Stimulated activated CD8-positive, alpha-beta memory T cell treated with anti-CD3 and anti-CD28 coated beads, Interleukin-15, amount 100 ng/mL, for 48 hours (primary cell): ENCODE measurements at places on chromosomes 1 and 21.

GRCh38 chr21:20443558-20444155, 554.6 kb upstream of the NCAM2 start:
- no peak for DNase-seq

DNA sequence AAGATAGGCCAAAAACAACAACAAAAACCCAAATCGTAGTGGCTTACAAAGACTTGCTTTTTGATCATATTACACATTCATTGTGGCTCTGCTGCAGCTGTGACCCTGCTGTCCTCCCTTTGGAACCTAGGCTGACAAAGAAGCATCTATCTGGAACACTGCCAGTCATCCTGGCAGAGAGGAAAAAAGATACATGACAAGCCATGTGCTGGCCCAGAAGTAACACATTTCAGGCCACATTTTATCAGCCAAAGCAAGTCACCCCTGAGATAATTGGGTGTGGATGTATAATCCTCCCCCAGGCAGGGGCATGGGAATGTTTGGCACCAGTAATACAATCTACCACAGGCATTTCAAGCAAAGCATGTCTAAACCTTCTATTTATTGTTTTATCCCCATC, 37.2 kb upstream of the AGO1 start:
- no peak for DNase-seq

DNA sequence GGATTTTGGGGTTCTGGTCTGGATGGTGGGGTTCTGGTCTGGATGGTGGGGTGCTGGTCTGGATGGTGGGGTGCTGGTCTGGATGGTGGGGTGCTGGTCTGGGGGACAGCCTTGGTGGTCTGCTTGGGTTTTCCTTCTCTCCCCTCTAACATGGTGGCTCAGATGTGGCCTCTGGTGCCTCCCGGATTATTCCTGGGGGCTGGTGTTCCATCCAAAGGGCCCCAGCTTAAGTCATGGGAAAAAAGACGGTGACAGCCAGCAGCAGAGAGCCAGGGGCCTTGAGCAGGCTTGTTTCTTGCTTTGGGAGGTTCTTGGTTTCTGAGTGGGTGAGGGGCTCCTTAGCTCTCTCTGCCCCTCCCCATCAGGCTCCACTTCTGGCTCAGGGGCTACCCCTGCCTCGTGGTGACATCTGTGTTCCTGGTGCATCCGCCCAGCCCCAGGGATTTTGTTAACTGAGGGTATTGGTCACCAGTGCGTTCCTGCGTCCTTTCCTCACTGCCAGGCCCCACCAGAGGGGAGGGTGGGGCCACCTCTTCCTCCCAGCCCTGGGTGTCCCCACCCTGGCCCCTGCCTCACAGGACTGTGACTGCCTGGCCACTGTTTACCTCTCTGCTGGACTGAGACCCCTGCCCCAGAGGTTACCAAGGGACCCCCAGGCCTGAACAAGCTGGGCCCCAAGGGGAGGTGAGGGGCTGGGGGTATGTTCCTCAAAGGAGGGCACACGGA, 43.2 kb upstream of the ACTRT2 start:
- no peak for DNase-seq

GRCh38 chr1:31010086-31010989, 55.2 kb downstream of the PUM1 start:
- peak; percentile 12 for DNase-seq

DNA sequence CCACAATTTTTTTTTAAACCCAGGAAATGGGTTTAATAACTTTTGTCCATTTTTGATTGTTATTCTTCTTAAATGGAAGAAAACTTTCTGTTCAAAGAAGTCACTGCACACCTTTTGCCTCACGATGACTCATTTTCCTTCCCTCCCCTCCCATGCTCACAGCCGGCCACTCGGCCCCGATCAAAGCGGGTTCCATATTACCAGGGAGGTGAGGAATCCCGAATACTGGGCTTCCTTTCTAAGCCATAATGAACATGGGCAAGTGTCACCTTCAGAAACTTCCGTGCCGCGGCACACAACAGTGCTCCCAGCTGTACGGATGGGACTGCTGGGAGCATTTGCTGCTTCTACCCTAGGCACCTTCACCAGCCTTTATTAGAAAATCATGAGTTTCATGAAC, 121.4 kb downstream of the HLCS start:
- no peak for DNase-seq

- DNase-seq, result no peak
Observed at GRCh38 chr21:35511696-35512162, 462.6 kb upstream of the RUNX1 start.

GRCh38 chr1:207997486-207998268, 86.8 kb upstream of the CD34 start:
- no peak for DNase-seq

GRCh38 chr1:156926175-156926574, 5.7 kb downstream of the LRRC71 start:
- DNase-seq, result peak; percentile 66

DNA sequence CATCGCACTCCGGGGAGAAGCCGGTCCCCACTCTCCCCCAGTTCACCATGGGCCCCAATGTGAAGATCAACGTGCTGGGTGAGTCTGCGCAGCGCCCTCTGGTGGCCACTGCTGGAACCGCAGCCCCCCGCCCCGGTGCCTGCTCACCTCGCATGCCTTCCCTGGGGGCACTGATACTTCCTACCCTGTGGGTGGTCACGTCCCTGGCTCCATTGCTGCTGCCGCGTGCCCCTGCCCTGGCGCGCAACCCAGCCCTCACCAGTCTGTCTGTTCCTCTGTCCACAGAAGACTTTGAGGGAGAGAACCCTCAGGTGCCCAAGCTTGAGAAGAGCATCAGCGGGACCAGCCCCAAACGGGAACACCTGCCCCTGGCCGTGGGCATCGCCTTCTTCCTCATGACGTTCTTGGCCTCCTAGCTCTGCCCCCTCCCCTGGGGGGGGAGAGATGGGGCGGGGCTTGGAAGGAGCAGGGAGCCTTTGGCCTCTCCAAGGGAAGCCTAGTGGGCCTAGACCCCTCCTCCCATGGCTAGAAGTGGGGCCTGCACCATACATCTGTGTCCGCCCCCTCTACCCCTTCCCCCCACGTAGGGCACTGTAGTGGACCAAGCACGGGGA, 7.6 kb downstream of the EFNA3 start:
- DNase-seq, result peak; percentile 68

DNA sequence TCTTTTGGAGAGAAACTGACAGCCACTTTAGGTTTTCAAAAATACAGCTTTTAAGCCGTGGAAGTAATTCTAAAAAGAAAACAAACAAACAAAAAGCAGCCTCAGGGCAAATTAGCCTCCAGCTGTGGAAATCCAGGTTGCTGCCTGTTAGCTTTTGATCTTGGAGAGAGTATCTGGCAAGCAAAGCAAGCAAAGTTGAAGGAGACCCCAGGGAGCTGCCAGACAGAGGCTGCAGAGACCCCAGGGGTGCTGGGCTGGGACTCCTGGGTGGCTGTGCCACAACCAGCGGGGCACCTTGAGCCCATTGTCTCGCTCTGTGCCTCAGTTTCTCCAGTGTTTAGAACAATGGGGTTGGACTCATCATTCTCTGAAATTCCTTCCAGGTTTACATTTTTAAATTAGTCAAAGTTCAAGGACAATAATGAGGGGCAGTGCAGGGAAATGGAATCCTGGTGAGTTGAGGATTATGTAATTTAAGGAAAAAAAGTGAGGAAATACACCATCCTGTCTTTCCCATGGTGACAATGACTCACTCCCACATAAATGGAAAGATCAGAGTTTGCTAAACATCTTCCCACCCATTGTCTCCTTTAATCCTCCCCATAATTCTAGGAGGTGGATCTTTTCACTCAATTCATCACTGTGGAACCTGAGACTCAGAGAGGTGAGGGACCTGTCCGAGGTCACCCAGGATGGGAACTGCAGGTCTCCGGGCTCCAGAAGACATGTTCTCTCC, 480.5 kb downstream of the MATN1 start:
- DNase-seq, result no peak

- no peak for DNase-seq
Observed at GRCh38 chr1:65165269-65165993, 17.4 kb downstream of the AK4 start.

- no peak for DNase-seq
Observed at GRCh38 chr1:9651565-9652378, at the start of gene PIK3CD. TSS of gene PIK3CD (plus strand) at chr1:9651731. CDS start at chr1:9710456, 58,725 bp downstream.

- no peak for DNase-seq
Observed at GRCh38 chr1:154843636-154844296, 26.3 kb downstream of the KCNN3 start.

DNA sequence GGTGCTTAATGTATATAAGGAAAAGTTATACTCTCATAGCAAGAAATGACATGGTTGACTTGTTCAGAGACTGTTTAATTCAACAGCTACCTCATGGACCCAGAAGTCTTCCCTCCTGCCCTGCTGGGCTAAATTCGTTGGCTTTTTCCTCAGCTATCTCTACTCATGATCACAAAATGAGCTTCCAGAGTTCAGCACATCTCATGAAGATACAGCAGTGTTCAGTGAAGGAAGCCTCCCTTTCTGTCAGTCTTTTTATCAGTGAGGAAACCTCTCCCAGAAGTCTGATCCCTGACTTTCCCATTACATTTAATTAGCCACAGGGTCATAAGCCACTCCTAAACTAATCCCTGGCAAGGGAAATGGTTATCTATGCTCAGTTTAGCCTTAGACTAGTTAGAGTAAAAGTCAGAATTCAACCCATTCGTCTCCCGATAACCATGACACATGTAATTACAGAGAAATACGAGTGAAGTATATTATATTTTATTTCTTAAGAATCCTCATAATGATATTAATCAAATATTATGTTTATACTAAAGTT, 97.5 kb downstream of the DENND1B start:
- no peak for DNase-seq

DNA sequence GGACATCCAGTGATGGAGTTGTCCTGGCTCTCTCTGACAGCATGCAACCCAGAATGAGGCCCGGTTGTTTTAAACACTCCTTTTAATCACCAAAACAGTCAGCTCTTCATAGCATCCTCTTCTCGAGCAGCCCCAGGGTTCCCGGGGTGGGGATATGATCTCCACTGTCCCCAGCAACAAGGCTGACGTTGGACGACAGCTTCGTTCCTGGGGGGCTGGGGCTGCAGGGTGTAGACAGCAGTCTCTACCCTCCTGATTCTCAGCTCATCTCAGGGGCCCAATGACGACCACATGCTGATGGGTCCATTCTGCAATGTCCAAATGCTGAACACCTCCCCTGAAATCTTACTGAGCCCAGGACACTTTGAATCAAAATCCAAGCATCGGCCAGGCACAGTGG, 27.0 kb downstream of the TRIM11 start:
- DNase-seq, result no peak

- no peak for DNase-seq
Observed at GRCh38 chr1:8367571-8368194, 49.8 kb downstream of the SLC45A1 start.
